ENCODE measurements at places on chromosomes 2 and 18.
A peak's percentile ranks its signal among the peaks of the same experiment; 100 is the strongest.

DNA sequence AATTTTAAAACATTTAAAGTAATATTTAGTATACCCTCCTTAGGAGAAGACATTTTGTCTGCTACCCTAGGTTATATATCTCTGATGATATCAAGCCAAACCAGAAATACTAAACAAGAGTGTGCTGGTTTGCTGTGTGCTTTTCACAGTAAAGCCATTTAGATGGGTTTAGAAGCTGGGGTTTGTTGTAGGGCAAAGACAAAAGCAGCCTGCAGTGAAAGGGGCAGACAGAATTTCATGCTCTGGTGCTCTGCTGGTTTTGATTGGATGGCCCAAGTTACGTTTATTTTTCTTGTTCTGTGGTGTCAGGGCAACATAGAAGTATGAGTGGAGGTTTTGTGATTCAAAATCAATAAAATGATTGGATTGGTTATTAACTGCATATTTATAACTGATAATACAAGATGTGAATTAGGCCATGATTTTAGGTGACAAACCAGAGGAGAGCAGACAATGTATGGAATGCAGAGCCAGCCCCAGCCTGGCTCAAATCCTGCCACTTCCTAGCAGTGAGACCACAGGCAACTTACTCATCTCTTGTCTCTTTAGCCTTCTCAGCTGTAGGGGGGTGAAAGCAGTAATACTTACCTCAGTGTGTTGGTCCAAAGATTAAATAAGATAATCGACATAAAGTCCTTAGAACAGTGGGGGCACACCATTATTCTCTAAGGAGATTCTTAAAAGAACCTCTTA lies 30.9 kb upstream of the IER3IP1 start:
- no peak for DNase-seq

- no peak for DNase-seq
These were observed 17.0 kb downstream of the CDC42EP3 start for GRCh38 chr2:37654419-37654818.

- peak; percentile 43 for DNase-seq
These were observed 203.4 kb downstream of the NEDD4L start for GRCh38 chr18:58247363-58247834.

DNA sequence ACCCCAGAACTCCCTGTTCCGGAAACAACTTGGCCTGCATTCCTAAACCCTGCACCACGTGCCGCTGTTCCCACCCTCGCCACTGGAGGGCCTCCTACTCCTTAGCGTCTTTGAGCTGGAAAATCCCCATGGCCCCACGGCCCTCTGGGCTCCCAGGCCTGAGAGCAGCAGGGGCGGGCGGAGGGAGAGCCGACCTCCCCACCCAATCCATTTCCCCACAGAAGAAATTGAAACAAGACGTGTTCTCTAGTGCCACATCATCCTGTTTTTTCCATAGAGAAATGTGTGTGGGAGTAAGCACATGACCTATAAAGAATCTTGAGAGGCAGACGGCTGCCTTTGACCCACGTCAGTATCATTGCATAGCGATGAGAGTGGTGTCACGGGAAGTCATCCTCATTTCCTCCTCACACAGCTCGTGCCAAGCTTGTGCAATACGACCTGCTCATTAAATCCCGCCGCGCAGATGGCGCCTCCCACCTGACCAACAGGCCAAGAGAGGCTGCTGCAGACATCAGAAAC lies 79.2 kb downstream of the LAMA1 start:
- peak; percentile 89 for DNase-seq

GRCh38 chr2:46951290-46952064 lies 35.9 kb upstream of the MCFD2 start:
- no peak for DNase-seq

- DNase-seq, result no peak
These were observed 13.8 kb downstream of the ROCK2 start for GRCh38 chr2:11330457-11331142.

DNA sequence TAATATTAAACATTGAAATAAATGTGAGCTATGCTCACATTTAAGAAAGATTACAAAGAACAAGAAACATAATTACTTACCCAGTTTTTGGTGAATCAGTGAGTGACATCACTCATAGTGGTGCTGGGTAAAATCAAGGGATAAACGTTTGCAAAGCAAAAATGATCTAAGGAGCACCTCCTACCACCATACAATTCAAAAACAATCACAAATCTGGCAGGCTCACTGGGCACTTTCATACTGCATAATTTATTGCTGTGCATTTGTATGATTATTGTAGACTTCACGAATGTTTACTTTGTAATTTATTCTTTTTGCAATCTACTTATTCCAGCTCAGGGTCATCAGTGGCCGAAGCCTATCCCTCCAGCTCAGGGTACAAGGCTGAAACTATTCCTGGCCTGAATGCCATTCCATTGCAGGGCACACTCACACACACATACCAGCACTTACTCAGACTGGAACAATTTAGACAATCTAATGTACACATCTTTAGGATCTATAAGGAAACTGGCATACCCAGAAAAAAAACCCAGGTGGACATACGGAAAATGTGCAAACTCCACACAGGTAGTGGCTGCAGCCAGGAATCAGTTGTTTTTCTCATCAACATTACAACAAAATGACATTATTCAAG lies 34.4 kb downstream of the AFTPH start:
- DNase-seq, result no peak

DNA sequence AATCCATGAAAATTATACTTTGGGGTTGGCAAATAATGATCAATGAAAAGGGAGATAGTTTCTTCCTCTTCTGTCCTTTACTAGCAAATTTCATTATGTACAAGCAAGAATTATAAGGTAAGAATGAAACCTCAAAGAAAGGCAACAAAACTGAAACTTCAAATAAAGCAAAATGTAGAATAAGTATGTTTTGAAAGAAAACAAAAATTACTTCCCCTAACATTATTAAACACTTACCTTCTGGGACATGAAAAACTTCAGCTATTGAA lies 29.4 kb downstream of the THADA start:
- no peak for DNase-seq

DNA sequence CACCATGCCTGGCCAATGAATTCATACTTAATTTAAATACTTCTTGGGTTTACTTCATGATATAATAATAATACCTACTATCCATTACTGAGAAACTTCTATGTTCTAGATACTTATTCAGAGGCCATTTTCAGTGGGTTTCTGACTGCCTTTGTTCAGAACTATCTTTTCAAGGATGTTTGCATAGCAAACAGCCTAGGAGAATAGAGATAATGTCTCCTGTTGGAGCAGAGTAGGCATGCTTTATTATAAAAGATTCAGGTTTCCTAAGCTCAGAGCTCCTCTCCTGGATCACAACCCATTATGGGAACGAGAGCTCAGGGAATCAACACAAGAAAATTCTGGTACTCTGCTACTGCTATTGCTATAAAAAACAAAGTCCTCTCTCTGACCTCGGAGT lies 11.1 kb downstream of the FASTKD1 start:
- DNase-seq, result no peak

DNA sequence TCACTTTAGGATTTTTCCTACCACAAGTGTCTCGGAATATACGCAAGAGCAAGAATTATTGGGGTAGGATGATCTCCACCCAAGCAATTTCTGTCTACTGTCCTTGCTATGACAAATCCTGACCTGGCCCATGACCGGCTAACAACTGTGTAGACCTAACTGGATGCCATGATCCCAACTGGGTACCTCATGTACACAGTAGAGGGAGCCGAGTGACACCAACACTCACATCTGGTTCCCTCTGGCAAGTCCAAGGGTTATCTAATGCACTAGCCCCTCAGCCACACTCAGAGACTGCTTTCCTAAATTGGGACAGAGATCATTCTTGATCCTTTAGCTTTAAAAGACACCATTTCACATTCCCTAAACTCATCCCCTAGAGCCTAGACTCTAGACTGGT lies 60.7 kb upstream of the ZNF532 start:
- no peak for DNase-seq

GRCh38 chr18:9910661-9911060 lies 3.2 kb upstream of the VAPA start:
- no peak for DNase-seq

DNA sequence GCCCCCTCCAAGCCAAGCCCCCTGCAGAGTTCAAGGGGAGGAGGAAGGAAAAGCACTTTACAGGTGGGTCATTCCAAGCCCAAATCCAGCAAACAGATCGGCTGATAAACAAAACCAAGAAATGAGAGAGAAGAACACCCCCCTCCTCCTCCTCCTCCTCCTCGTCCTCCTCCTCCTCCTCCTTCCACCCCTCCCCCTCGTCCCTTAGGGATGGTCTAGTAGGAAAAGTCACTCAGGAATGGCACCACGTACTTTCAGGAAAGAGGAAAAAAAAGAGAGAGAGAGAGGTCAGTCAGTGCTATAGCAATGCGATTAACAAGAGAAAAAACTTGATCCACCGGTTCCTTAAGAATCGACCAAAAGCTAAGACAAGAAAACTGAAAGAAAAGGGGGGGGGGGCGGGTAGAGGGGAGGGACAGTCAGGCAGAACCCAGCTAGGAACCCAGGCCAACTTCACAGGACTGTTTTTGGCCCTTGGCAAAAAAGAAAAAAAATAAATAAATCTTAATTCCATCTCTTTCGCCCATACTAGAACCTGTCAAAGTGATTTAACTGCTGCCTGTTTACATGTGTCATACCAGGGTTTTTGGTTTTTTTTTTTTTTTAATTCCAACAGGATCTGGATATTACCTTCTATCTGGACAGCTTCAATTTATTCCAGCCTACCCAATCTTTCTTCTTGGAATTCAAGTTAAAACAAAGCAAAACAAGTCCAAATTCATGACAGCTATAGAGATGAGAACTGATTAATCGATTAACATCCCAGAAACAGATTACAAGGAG lies 906 bp downstream of the IKZF2 start:
- DNase-seq, result no peak

GRCh38 chr2:218811382-218811781 lies 20.2 kb downstream of the PRKAG3 start:
- DNase-seq, result no peak

DNA sequence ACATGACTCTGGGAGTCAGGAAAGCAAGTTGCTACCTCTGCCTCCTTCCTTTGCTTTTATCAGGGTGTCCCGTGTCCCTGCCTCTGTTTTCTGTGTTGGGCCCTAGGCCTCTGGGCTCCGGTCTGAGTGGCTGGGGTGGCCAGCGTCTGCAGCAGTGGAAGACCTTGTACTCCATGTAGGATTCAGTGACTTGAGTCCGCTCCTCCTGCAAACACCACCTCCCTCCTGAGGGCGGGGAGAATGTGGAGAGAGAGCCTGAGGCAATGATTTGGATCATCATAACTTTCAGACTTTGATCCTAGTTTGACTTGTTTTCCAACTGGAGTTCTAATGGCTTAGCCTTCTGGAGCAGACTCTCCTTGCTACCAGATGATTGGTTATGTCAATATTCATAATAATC lies 30.8 kb downstream of the ATP6V1C2 start:
- no peak for DNase-seq

DNA sequence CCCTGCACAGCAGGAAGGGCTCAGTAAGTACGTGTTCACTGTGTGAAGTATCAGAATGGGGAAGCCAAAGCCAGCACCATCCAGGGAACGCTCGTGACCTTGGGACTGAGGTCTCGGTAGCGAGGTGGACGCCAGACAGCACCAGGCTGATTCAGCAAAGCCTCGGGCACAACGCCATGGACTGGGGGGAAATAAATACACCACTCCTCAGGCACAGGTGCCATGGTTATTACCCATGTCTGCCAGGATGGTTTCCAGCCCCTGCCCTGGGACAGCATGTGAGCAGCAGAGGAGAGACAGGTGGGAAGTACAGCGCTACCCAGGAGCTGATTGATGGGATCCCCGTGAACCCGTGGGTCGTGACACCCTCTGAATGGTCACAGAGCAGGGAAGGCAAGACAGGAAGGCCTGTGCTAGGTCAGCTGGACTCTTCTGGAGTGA lies 53.0 kb downstream of the REEP1 start:
- no peak for DNase-seq

- DNase-seq, result peak; percentile 30
These were observed 267.9 kb upstream of the TNP1 start for GRCh38 chr2:217127744-217128143.

DNA sequence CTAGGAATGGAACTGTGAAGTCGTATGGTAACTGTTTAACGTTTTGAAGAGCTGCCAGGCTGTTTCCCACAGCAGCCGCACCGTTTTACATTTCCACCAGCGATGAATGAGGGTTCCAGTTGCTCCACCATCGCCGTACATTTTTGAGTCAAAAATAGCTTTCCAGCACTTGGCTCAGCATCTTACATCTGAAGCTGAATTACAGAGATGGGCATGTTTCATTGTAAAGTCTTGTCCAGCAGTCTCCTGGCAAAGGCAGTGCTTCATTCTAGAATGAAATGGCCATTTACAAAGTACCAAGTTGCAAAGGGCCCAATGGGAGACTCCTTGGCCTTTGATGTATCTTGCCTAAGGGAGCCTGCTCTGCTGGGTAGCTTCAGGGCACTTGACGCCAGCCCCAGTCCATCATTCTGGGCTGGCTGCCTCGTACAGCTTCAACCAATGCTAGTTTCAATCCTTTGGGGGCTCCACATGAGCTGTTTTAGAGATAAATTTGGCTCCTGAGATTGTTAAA lies 45.1 kb downstream of the ATIC start:
- DNase-seq, result peak; percentile 34

DNA sequence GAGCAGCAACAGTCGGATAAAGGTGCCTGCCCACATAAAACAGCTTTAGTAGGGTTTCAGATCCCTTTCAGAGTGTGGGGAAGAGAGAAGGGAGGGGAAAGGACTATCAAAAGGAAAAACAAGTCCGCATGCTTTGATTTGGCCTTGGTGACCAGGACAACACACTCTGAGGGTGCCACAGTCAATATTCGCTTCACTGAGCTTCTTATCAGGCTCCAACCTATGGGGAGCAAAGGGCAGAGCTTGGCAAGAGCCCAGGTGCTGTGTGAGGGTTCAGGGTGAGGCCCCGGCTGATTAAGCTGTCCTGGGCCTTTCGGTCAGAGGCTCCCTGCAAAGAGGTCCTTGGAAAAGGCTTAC lies 237.4 kb upstream of the SMAD2 start:
- no peak for DNase-seq

DNA sequence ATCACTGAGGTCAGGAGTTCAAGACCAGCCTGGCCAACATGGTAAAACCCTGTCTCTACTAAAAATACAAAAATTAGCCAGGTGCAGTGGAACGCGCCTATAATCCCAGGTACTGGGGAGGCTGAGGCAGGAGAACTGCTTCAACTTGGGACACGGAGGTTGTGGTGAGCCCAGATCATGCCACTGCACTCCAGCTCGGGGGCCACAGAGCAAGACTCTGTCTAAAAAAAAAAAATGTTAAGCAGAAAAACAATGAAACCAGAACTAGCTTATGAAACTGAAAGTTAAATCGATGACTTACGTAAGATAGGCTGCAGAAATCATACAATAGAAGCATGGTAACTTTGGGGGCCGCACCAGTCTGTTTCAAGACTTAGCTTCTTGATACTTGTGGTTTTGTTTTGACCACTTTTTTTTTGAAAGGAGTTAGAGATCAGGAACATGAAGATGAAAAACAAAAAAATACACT lies 6.2 kb upstream of the GPR155 start:
- DNase-seq, result no peak

All from right hindlimb (tissue), 1 donor.